Activated T-helper 1 cell treated with Interleukin-2 at 50 U/mL for 16 hours (primary cell): ENCODE measurements at places on chromosomes 7 and 10.

DNA sequence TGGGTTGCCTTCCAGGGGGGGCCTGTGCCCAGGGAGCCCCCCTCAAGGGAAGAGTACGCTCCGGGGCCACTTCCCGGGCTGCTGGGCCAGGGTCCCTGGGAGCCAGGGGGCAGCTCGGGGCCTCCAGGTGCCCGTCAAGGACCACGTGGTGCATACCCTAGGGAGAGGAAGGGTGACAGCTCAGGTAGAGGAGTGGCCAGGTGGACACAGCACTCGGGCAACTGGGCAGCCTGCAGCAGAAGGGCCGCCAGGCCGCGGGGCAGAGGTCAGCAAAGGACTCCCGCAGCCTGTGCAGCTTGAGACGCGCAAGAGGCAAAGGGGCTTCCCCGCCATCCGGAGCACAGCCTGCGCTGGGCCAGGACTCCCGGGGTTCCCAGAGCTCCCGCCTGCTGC, 26.4 kb downstream of the AP5Z1 start:
- no peak for DNase-seq

DNA sequence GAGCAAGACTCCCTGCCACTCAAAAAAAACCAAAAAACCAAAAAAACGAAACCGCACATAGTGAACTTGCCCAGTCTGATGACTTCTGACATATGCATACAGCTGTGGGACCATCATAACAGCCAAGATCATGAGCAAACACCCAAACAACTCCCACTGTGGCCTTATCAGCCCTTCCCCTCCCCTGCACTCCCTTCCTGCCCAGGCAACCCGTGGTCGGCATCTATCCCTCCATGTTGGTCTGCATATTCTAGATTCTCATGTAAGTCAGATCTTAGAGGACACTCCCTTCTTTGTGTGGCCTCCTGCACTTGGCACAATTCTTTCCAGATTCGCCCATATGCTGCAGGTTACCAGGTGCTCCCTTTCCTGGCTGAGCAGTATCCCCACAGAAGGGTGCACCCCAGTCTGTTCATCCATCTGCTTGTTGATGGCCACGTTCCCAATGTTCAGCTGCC, 72.8 kb downstream of the GNA12 start:
- DNase-seq: no peak

DNA sequence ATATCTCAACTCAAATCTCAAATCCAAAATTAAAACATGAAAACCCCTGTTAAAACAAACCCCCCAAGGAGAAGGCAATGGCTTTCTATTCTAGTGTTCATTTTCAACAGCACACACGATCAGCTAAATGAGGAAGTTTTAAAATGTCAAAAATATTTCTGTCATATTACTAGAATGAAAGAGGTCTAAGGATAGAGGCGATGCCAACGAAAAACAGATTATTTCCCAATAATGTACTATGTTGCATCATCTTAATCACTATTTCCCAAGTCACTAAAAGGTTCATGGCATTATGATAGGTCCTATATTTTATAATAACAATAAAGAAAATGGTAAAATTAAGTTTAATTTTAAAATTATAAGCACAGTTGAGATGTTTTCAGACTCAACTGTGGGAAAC, 10.1 kb downstream of the CNOT4 start:
- no peak for DNase-seq

- DNase-seq: no peak
Observed at GRCh38 chr7:158966780-158967390, 110.5 kb downstream of the DYNC2I1 start.

DNA sequence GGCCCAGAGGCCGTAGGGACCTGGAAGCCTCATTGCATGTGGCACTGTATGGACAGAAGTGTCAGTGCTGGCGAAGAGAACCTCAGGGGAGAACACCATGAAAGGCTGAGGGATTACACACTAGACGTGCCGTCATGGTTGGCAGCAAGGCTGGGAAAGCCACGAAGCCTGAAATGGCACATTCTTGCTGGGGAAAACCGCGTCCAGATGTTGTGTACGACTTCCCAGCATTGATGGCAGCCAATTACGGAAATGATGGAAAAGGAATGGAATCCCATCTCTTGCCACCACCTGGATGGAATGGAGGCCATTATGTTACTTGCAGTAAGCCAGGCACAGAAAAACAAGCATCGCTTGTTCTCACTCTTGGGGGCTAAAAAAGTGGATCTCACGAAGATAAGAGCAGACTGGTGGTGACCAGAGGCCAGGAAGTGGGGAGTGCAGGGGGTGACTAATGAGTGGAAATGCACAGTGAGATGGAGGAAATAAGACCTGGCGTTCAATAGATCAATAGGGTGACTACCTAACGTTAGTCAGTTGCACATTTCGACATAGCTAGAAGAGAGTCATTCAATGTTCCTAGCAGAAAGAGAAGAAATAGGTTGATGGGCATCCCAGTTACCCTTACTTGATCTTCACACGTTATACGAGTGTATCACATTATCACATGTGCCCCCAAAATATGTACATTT, 14.6 kb upstream of the PWWP2B start:
- DNase-seq: no peak

GRCh38 chr10:112949875-112950507, at the start of gene TCF7L2:
Gene TCF7L2 (plus strand): TSS chr10:112950247. CDS start chr10:112950757, 510 bp downstream.
- DNase-seq: peak; percentile 23

GRCh38 chr10:28179743-28180099, 123.1 kb downstream of the MPP7 start:
- DNase-seq: no peak

- no peak for DNase-seq
Observed at GRCh38 chr7:47383696-47384445, 198.0 kb downstream of the TNS3 start.

GRCh38 chr7:16063716-16064675, 357.3 kb downstream of the CRPPA start:
- no peak for DNase-seq

DNA sequence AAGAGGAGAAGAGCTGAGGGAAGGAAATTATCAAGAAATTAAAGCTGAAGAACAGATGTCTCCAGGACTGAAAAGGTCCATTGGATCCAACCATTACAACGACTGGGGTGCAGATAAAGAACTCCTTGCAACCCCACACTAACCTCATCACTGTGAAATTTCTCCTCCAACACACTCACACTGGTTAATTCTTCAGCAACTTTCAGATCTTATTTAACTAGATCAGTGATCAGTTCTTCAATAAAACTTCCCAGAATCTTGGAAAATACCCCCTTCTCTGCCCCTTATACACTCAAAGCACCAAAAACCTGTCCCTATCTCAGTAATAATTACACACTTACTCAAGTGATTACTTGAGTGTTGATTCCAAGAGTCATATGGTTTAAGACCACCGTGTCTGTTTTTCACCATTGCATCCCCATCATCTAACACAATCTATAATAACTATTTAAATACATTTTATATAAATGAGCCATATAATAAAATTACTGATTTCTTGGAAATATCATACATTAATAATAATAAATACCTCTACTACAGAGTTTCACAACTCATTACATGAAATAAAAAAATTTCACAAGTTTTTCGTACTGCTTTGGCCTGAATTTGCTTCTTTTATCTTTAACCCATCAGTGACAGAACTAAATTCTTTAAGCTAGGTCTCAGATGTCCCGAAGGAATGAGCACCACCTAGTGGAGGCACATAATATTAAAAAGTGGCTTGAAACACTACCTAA, 123.7 kb downstream of the MPP7 start:
- DNase-seq: no peak

DNA sequence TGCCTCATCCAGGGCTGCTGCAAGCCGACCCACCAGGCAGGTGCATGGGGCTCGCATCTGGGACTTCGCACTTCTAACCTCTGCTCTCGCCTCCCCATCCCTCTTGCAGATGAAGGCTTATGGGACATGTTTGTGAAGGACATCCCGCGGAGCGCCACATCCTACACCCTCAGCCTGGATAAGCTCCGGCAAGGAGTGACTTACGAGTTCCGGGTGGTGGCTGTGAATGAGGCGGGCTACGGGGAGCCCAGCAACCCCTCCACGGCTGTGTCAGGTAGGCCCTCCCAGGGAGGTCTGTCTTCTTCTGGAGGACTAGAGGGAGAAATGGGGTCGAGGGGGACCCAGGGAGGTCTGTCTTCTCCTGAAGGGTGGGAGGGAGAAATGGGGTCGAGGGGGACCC, 448.9 kb upstream of the FOXK1 start:
- no peak for DNase-seq

DNA sequence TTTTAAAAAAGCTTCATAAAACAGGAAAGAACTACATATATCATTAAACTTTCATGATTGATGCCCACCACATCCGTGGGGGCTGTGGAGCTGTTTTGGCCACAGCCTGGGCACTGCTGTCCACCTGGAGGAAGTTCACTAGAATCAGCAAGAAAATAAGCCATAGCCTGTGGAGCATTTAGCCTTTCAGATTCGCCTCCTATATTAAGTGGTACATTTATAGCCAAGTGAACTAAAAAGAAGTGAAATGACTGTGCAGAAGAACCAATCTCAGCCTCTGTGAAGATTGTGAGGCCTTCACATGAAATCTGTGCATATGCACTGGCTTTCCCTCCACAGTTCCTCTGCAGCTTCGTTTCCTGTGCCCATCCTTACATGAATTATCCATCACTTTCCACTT, 23.5 kb downstream of the WNT16 start:
- DNase-seq: no peak

DNA sequence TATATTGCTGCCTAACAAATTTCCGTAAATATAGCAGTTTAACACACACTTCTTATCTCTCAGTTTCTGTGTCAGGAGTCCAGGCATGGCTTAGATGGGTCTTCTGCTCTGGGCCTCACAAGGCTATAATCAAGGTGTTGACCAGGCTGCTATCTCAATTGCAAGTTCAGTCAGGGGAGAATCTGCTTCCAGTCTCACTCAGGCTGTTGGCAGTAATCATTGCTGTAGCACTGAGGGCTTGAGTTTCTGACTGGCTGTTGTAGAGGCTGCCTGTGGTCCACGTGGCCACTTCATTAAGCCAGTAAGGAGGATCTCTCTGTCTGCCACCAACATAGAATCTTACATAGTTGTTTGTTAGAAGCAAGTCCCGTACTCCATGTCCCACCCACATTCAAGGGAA, 138.4 kb downstream of the ST7 start:
- DNase-seq: no peak

- DNase-seq: no peak
Observed at GRCh38 chr10:3584926-3585784, 199.9 kb downstream of the KLF6 start.

GRCh38 chr10:97686301-97686961, 610 bp downstream of the AVPI1 start:
- DNase-seq: no peak

GRCh38 chr10:123515661-123516060, 150.5 kb upstream of the GPR26 start:
- no peak for DNase-seq

DNA sequence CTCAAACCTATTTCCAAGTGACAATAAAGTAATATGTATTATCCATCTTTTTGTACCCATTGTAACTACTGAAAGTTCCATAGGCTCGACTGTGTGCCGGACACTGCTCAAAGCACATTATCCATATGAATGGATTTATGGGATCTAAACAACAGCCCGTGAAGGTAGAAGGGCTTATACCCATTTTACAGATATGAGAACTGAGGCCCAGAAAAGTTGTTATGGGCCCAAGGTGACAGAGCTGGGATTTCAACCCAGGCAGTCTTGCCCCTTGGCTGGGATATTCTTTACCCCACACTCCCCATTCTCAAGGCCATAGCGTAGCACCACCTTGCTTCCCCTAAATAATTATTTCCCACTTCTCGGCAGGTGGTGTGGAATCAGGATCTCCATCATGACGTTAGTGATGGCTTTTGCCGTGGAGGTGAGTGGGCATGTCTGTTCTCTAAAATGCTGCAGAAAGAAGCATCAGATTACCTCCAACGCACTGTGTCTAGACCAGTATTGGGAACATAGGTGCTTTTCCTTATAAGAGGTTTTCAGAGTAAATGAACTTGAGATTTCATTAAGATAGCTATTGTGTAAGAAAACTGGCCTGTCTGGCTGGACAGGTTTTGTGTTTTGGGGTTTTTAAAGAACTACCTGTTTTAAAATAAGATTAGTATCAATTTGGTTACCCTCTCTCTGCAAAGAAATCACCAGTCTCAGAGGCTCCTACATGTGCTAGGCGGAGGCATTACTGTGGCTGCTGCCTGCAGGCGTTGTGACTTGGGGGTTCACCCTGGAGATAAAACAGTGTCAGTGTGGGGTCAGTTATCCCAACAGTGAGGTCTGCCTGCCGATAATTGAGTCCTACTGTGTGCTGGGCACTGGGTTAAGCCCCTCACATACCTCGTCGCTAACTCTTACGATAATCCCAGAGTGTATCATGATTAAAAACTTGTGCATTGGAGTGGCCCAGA, 85.1 kb upstream of the SDK1 start:
- DNase-seq: no peak

- no peak for DNase-seq
Observed at GRCh38 chr10:62766386-62766785, 38.1 kb upstream of the ADO start.

DNA sequence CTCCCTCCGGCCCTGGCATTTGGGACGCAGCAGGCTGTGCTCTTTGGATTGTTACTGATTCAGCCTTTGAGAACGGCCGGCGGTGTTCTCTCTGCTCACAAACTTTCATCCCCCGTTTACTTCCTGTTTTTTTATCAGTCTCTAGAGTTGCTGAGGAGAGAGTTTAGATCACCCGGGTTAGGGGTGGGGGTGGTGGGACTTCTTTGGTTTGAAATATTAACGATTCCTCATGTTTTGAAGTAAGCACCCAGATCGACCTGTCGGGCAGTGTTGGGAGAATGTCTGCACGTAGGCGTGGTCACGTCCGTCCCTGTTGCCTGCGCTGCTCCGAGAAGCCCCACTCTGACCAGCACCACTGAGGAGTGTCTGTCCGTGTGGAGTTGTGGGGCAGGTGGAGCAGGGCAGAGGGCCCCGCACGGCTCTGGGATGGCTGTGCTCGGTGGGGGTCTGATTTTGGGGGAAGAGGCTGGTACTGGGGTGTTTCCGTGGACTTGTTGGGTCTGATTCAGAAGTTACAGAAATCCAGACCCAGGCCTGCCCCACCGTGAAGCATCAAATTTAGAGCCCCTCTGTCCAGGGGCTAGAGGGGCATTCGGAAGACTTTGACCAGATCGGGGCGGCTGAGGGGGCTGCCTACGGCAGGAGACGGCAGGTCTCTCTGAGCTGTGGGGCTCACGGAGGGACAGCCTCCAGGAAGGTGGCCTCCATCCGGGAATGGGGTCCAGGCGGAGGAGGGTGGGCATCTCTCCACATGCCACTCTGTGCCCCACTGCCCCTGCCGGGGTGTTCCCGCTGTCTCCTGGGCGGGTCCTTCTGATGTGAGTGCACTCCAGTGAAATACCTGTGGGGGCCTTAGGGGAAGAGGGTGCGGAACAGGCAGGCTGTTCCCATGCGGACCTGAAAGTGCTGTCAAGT, 7.4 kb downstream of the INPP5A start:
- DNase-seq: no peak

- no peak for DNase-seq
Observed at GRCh38 chr7:148084138-148084537, 506.4 kb upstream of the C7orf33 start.
